A549 treated with Hydrocortisone at 1 μM for 4 hours (cell line): ENCODE measurements at places on chromosomes 2 and 18. TPM values are rescaled to one million over a fixed set of nuclear protein-coding genes. Genes with fewer than 3 reads are reported as not detected.

MYO1B gene
- 42.1 to 65.9 TPM (median 45.4 TPM) in 5 replicates for total RNA-seq

CFAP210 gene
- 0.30 to 0.44 TPM (median 0.33 TPM) in 5 replicates for total RNA-seq

SCN7A gene
- not detected in 5 replicates for total RNA-seq

ACMSD gene
- total RNA-seq: not detected in 5 replicates

VAMP8 gene
- 15.1 to 19.3 TPM (median 16.7 TPM) in 5 replicates for total RNA-seq

GALNT13 gene
- 5.9 to 12.4 TPM (median 9.1 TPM) in 5 replicates for total RNA-seq

EFHD1 gene
- total RNA-seq: 3.3 to 5.0 TPM (median 4.3 TPM) in 5 replicates

KYNU gene
- 232 to 288 TPM (median 242 TPM) in 5 replicates for total RNA-seq

HOXD9 gene
- 0.58 to 1.7 TPM (median 1.1 TPM) in 5 replicates for total RNA-seq

ACTG2 gene
- total RNA-seq: 0.20 to 0.39 TPM (median 0.25 TPM) in 5 replicates

CREG2 gene
- 8.8 to 13.5 TPM (median 12.1 TPM) in 5 replicates for total RNA-seq

LRRFIP1 gene
- total RNA-seq: 67.5 to 115 TPM (median 85.7 TPM) in 5 replicates

DHRS9 gene
- total RNA-seq: 3.0 to 4.7 TPM (median 3.9 TPM) in 5 replicates

TLX2 gene
- 0.08 to 0.35 TPM (median 0.27 TPM) in 5 replicates for total RNA-seq

WNT6 gene
- 0.14 to 0.40 TPM (median 0.28 TPM) in 5 replicates for total RNA-seq

PELI1 gene
- 1.1 to 1.7 TPM (median 1.2 TPM) in 5 replicates for total RNA-seq

SCN3A gene
- 0.01 TPM in 1 of 5 replicates, not detected in the others for total RNA-seq
